ENCODE measurements at places on chromosomes 6 and 20. TPM values are rescaled to one million over a fixed set of nuclear protein-coding genes. Genes with fewer than 3 reads are reported as not detected.

DNA sequence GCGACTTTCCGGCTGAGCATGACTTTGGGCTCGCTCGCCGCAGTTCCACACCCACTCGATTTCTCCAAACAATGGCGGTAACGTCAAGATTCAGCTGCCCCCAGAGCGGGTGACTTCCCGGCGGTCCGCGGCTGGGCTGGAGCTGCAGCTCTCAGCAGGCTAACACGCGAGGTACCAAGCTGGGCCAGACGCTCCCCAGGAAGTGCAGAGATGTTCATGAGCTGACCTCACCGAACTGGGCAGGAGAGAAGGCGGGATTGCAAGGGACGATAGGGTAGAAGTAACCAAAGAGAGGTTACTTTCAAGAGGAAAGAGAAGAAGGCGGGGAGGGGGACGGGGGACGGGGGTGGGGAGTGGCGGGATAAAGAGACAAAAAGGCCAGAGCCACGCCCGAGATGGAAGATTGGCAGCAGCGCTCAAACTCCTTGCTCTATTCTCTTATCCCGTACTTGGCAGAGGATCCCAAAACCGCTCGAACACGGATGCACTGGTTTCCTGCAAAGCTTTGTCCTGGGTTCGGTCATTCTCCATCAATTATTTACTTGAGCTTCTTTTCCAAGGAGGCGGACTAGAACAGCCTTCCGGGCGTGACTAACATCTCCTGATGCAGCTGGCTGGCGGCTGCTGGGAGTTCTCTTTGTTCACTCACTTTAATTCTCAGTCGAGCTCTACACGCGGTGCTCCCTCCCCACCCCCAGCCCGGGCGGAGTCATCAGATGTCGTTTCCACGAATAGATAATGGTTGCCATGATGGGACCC is at the start of gene MTCL3:
MTCL3 (minus strand) TSS at position 626 of the 759 bp plus-strand sequence.
- no peak for DNase-seq

GRCh38 chr6:16438718-16439591 is 200.6 kb downstream of the GMPR start:
- DNase-seq: no peak

- no peak for DNase-seq
These were observed 43.2 kb upstream of the PKIB start for GRCh38 chr6:122567034-122567433.

The RNF182 gene
- 6.8 TPM for polyA plus RNA-seq

GRCh38 chr6:24931718-24932691 is 3.8 kb downstream of the RIPOR2 start:
- DNase-seq: no peak

The SCGN gene
- 0.73 TPM for polyA plus RNA-seq

GRCh38 chr6:40011844-40012243 is 77.6 kb upstream of the MOCS1 start:
- no peak for DNase-seq
